ENCODE measurements at places on chromosomes 7 and 10. TPM values are rescaled to one million over a fixed set of nuclear protein-coding genes. Genes with fewer than 3 reads are reported as not detected.

- DNase-seq: no peak
These were observed 2.4 kb upstream of the UNC5B start for GRCh38 chr10:71209731-71210541.

DNA sequence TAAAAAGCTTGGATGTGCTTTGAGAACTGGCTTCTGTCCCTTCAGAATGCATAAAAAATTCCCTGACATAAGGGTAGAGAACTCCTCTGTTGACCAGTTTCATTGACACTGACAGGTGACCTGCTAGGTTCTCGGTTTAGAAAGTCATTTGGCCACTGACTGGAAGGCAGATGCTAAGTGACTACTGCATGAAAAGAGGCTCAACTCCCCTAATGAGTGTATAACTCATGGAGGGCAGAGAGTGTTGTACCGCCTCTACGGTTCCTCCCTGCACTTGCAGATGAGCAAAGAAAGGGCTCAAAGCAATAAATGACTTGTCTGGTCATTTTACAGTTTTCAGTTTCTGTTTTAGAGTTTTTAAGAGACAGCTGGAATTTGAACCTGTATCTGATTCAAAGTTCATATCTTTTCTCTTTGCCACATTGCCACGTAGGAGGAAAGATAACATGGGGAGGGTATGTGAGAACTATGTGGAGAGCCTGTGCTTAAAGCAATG, 2.9 kb upstream of the FGL2 start:
- DNase-seq: no peak

GRCh38 chr7:51276967-51277366, 39.6 kb downstream of the COBL start:
- DNase-seq: no peak

- DNase-seq: no peak
These were observed 294.3 kb downstream of the BBS9 start for GRCh38 chr7:33423646-33424020.

DNA sequence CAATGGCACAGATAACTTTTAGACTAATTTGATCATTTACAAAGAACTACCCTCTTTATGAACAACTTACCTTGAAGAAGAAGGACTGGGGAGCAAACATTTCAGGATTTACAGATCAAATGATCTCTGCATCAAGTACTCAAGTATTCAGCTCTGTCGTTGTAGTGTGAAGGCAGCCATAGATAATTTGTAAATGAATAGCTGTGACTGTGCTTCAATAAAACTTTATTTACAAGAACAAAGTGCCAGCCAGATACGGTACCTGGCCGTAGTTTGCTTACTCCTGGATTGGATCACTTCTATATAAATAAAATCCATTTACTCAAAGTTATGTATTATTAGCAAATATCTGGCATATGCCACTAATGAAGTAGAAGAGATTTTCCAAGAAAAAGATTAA, 388.2 kb upstream of the SEMA3A start:
- DNase-seq: no peak

- DNase-seq: no peak
These were observed 248.4 kb downstream of the TRIL start for GRCh38 chr7:28709748-28710147.

DNA sequence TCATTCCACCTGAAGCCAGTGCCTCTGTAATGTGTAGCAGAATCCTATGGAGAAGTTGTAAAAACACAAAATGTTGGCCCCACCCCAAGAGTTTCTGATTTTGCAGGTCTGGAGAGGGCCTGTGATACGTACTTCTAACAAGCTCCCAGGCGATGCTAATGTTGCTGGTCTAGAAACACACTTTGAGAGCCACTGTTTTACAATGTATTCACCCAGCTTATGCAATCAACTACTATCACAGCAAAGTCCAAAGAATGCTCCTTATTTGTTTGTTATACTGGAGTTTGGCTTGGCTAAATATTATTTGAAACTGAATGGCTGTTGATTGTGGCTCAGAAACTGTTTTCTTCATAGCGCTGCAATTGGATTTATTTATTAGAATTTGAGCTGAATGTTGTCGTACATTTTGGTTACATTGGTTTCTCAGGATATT, 44.3 kb downstream of the DNAJB9 start:
- no peak for DNase-seq

- DNase-seq: no peak
These were observed 76.0 kb upstream of the PRPS1L1 start for GRCh38 chr7:18103436-18104218.

DNA sequence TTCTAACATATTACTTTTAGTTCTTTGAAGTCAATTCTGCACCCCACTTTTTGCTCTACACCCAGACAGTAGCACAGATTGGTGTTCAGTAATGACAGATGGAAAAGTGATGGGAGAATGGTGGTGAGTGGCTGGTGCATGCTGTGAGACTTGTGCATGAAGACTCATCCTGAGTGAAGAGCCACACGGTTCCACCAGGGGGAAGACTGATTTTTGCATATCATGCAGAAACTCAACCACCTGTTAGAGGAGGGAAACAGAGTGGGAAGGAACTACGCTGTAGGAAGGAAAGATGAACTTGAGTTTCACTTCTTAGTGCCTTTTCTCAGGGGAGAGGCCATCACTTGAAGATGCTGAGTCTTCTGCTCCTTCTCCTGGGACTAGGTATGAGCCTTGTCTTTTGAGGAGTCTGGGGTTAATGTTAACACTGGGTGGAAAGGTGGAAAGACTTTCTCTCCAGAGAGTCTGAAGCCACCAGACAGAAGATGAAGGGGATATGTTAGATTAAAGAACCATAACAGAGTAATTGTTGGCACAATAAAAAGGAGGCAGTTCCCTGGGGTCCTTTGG, 9.3 kb upstream of the PRSS1 start:
- no peak for DNase-seq

DNA sequence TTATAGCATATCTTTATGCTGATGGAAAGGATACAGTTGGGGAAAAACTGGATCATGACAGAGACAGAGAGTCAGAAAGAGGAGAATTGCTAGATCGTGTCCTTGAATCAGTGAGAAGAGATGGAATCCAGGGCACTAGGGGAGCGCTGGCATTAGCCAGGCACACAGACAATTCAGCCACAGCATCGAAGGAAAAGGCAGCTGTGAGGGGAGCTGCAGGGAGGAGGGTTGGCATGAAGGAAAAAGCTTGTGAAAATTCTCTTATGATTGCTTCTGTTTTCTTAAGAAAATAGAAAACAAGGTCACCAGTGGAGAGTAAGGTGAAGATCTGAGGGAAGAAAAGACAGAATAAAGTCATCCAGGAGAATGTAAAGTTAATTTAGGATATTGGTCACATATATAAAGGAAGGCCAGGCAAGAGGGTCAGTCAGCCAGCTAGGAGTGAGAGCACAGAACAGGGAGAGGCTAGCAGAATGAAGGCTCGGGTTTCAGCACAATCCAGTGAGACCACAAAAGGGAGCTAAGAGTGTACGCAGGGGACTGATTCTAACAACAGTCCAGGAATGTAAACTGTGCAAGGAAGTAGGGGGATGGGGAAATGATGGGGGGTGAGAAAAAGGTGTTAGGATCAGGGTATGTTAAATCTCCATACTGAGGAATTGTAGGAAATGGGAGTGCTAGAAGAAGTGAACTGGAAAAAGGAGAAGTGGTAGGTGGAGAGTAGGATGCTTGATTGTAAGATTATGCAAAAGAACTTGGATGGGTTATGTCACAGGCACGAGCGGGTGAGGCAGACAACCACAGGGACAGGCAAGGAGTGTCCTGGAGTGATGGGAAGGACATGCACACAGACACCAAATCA, 112.0 kb downstream of the RNF32 start:
- DNase-seq: no peak

MYO3A gene
- not detected for polyA plus RNA-seq

TMEM176A gene
- polyA plus RNA-seq: 703 TPM

SLC39A12 gene
- polyA plus RNA-seq: not detected

HMX2 gene
- polyA plus RNA-seq: not detected

CCDC3 gene
- 12.3 TPM for polyA plus RNA-seq

CFAP69 gene
- polyA plus RNA-seq: 4.1 TPM

CFAP43 gene
- polyA plus RNA-seq: 0.10 TPM
